WERI-Rb-1 (cell line): ENCODE measurements at places on chromosomes 2 and 18.

- DNase-seq, result no peak
These were observed 139.3 kb downstream of the KLHL29 start for GRCh38 chr2:23524261-23524706.

GRCh38 chr2:133152801-133153200, 415.5 kb downstream of the NCKAP5 start:
- no peak for DNase-seq

DNA sequence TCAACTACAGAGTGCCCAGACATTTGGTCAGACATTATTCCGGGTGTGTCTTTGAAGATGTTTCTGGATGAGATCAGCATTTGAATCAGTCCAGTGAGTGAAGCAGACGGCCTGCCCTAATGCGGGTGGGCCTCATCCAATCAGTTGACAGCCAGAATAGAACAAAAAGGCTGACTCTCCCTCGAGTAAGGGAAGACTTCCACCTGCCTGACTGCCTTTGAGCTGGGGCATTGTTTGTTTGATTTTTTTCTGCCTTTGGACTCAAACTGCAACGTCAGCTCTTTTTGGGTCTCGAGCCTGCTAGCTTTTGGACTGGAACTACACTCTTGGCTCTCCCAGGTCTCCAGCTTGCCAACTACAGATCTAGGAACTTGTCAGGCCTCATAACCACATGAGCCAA, 111.7 kb upstream of the AGAP1 start:
- no peak for DNase-seq

- DNase-seq, result no peak
These were observed 4.4 kb upstream of the SLC30A6 start for GRCh38 chr2:32161296-32161695.

GRCh38 chr2:97997784-97998392, 2.1 kb upstream of the TMEM131 start:
- no peak for DNase-seq

DNA sequence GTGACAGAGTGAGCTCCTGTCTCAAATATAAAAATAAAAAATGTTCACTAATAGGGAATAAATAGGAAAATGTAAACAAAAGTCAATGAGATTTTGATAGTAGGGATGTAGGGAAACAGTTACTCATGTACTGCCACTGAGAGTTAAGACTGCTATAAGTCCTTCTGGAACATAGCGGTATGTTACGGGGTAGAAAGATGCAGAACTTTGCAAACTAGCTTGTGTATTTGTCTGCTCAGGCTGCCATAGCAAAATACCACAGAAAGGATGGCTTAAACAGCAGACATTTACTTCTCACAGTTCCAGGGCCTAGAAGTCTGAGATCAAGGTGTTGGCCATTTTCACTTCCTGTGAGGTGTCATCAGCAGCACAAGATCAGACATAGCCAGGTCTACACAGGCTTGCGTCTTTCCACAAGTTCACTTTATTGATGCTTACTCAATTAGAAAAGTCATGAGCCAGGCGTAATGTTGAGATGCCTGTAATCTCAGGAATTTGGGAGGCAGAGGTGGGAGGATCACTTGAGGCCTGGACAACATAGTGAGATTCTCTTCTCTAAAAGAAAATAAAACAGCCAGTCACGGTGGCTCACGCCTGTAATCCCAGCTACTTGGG, 8.8 kb downstream of the TXNDC2 start:
- DNase-seq, result no peak

DNA sequence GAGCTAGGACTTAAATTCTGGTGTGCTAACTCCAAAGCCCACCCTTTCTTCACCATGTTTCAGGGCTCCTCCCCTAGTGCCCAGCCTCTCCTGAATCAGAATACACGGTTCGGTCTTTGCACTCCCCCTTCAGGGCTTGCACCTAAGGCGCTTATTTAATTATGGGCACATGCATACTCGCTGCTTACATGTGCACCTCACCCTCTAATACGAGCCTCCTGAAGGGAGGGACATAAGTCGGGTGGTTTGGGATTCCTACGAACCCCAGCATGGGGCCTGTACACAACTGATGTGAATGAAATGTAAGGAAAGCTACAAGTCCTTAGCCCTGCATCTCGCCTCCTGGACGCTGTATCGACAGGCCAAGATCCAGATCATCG, 435 bp downstream of the IFT172 start:
- DNase-seq, result peak; percentile 56

DNA sequence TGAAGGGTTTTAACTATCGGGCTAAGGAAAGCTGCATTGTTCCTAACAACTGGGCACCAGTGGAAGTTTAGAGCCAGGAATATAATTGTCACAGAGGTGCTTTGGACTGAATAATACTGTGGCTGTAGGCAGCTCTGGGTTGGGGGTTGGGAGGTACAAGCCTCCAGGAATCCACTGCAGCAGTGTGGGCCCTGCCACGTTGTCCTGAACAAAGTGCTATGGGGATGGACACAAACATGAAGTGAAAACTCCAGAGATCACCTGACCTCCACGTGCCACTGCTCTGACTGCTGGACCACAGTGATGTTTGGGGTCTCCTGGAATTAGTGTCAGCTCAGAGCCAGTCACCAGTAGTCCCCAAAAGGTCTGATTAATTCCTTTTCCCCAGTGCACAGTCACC, 110.9 kb downstream of the BCL2 start:
- no peak for DNase-seq

DNA sequence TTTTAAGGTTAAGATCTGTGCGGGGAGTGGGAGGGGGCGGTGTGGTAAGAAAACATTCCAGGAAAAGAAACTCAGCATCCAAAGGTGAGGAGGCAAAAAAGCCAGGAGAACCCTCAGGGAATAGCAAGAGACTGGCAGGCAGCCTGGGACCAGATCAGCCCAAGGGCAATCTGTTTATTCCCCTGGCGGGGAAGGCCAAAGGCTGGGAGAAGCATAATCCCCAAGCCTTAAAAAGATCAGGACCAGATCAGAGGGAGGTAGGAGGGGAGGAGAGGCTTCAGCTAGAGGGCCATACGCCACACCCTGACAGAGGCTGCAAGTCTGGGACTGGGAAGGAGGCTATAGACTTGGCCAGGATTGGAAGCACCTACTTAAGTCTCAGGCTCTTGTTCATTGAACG, 163.0 kb upstream of the PXDN start:
- peak; percentile 90 for DNase-seq

- no peak for DNase-seq
These were observed 124.3 kb downstream of the TMEM17 start for GRCh38 chr2:62381656-62382055.

DNA sequence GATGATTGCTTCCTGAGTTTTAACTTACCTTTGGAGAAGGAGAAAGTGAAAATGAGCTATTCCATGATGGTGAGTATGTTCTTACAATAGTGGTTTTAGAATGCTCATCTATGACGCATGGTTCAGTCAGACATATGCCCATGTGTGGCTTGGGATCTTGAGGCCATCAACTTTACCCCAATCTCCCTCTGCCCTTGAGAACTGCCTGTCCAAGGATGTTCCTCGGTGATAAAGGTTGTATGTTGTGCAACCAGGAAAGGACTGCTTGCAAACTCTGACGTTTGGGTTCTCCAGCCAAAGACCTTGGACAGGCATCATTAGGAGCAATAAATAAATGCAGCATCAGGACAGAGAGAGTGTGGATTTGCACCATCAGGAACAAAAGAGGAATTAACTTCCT, 165.0 kb downstream of the ZEB2 start:
- DNase-seq, result no peak

DNA sequence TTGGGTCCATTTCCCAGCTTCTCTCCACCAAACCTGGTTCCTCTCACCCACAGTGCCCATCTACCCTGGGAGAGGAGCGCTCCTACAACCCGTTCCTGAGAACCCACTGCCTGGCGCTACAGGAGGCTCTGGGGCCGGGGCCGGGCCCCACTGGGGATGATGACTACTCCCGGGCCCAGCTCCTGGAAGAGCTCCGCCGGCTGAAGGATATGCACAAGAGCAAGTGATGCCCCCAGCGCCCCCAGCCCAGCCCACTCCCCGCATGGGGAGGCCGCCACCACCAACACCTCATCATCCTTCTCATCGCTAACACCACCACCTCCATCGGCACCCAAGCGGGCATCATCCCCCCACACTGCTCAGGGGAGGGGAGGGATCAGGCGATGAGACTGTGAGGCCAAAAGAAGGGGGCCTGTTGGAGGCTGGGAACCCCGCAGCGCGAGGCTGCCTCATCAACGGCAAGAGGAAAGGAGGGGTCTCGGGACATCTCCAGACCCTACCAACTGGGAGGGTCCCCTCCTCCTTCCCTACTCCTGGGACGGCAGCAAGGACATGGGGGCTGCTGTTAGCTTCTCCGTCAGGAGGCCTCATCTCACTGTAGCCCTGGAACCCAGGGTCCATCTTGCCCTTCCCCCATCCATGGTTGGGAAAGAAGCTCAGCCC, 11.8 kb upstream of the CATIP start:
- DNase-seq, result no peak

DNA sequence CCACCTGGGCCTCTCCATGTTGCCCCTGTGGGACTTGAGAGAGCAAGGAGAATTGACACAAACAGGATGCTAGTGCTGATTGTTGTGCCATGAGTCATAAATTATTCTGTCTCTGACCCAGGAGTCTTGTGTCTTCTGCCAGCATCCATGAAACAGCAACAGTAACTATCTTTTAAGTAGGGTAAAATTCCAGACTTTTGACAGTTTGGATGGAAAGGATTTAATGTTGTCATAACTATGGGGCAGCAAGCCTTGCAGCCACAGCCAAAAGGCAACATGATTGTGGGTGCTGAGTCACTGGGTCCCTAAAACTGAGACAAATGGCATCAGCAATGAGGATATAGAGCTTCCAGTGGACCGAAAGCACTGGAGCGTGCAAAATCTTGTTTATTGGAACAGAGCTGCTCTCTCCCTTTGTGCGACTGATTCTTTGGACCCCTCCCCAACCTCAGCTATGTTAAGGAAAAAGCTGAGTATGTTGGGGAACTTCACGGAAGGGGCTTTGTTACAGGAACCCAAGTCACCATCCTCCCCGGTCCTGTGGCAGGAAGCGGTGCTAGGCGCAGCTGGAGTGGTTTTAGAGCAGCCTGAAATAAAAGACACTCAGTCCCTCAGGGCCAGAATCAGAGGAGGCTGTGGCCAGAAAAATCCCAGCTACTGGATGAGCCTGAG, 9.6 kb upstream of the ITPRIPL1 start:
- no peak for DNase-seq

DNA sequence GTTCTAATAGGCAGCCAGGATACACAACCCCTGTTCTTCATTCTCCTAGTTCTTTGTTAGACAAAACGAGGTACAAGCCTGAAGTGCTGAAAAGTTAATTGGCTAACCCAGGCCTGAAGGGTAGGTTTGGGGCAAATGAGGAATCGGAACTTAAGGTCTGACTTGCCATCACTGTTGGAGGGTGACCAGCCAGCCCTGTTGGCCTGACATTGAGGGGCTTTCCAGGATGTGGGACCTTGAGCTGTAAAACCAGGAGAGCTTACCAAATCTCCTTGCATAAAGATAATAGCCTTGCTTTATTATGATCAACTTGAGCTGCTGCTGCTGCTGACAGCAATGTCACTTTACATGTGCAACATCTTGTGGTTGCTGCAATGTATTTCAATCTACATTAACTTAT, 256.0 kb downstream of the VAPA start:
- no peak for DNase-seq

GRCh38 chr2:153052807-153053559, 334.6 kb downstream of the ARL6IP6 start:
- DNase-seq, result no peak

GRCh38 chr2:148167241-148167766, 146.4 kb downstream of the MBD5 start:
- DNase-seq, result no peak

DNA sequence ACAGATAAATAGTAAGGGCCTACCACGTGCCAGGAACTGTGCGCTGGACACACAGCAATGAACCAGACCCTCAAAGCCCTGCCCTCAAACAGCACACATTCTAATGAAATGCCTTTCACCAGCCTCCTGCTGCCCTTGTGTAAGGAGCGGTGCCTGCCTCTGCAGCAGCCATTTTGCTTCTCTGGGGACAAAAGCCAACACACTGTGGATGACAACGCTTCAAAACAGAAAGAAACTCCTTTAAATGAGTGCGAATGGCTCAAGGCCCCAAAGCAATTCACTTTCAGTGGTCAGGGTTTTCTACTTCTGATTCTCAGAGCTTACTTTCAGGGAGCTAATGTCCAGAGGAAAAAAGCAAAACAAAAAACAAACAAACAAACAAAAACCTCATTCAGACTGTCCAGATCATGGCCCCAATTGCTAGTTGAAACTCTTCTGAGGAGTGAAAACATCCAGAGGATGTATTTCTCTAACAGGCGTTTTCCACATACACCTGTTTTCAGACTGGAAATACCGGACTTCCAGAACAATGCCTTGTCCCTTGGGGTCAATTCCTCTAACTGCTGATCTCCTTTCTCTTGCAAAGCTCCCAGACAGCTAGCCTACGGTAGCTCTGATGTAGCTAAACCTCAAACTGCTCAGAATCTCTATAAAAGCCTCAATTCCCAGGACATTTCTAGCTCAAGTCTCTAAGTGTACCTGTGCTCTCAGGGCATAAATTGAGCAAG, 323.3 kb upstream of the ZNF521 start:
- no peak for DNase-seq

DNA sequence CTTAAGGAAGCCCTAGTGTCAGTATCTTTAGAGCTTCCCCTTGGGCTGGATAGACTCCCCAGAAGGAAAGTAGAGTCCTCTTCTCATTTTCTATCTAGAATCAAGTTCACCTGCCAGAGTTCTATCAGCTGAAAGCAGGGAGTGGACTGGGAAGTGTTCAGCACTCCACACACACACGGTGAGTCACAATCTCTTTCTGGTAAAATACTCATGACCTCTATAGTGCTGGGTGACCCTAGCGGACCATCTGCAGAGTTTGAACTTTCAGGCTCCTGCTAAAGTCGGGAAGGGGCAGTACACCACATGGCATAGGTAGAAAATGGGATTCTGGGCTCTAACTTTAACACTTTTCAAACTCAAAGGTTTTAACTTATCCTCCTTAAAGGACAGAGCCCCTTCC, 43.3 kb downstream of the SAP130 start:
- no peak for DNase-seq

DNA sequence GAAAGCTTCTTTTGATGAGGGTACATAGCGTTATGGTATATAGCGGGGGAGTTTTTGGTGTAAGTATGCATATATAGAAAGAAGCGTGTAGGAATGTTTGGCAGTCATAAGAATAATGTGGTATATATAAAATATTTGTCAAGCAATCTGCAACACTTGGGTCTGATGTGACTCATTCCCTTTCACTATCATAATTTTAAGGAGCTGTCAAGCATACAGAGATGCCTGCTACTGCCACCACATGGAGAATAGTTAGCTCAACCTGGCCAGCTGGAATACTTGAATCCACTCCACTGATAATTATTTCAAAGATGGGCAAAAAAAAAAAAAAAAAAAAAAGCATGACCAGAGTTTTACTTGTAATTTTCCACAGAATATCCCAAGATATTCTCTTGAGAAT, 559.8 kb upstream of the REG3G start:
- DNase-seq, result no peak

- no peak for DNase-seq
These were observed 12.3 kb downstream of the CRIM1 start for GRCh38 chr2:36367895-36368353.

GRCh38 chr2:8472545-8473323, 209.1 kb upstream of the ID2 start:
- no peak for DNase-seq
